Suppressor macrophage treated with lipopolysaccharide for 4 hours (primary cell): ENCODE measurements at places on chromosomes 3 and 15.

GRCh38 chr3:17489139-17489538 is 253.3 kb downstream of the TBC1D5 start:
- DNase-seq = no peak

GRCh38 chr3:133169331-133170068 is 131.3 kb downstream of the TMEM108 start:
- DNase-seq = no peak

GRCh38 chr3:71641674-71642073 is 58.1 kb upstream of the FOXP1 start:
- no peak for DNase-seq

DNA sequence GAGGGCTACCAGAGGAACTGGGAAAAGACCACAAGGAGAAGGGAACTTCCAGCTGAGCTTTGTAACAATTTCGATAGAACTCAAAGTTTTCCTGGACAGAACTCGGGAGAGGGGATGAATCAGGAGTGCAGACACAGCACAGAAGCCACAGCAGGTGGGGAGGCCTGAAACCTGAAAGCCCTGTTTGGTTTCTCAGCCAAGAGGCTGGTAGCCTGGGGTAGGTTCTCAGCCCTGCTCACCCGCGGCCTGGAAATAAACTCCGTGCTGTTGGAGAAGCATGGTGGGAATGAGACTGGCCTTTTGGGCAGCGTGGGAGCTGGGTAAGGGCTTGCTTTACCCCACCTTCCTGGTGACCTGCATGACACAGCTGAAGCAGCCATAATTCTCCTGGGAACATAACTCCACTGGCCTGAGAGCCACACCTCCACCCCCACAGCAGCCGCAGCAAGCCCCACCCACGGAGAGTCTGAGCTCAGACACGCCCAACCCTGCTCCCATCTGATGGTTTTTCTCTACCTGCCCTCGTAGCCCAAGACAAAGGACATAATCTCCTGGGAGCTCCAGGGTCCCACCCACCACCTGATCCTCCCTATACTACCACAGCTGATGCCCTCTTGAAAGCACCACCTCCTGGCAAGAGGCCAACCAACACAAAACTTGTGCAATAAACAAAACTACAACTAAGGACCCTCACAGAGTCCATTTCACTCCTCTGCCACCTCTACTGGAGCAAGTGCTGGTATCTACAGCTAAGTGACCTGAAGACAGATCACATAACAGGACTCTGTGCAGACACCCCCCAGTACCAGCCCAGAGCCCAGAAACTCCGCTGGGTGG is 52.5 kb upstream of the CHRM5 start:
- DNase-seq = no peak

DNA sequence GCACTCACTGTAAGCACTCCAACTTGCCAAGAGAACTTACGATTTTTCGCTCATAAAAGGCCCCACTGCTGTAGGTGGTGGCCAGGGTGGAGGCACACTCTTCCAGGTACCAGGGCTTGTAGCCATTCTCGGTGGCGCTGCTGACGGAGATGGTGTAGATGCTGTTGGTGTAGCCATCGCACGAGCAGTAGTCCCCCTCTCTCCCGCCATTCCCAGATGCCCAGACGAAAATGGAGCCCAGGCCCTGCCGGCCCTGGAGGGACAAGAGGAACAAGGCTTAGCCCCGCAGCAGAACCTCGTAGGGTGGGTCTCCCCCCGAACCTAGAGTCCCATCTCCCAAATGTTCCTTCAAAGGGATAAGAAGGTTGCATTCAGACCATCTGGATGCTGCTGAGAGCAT is 96.3 kb downstream of the PCSK6 start:
- DNase-seq = no peak
